ENCODE measurements at places on chromosomes 16 and 17. TPM values are rescaled to one million over a fixed set of nuclear protein-coding genes. Genes with fewer than 3 reads are reported as not detected.

PITPNM3 gene
- 10.2 TPM for polyA plus RNA-seq

FOXF1 gene
- 0.03 TPM for polyA plus RNA-seq

FBXO47 gene
- 0.07 TPM for polyA plus RNA-seq

EMP2 gene
- 20.7 TPM for polyA plus RNA-seq

CHST6 gene
- polyA plus RNA-seq: 1.1 TPM

TP53TG3 gene
- polyA plus RNA-seq: not detected

ZNF385C gene
- 8.7 TPM for polyA plus RNA-seq

TK1 gene
- polyA plus RNA-seq: 27.0 TPM

CD79B gene
- 2.1 TPM for polyA plus RNA-seq

SLC6A2 gene
- 0.08 TPM for polyA plus RNA-seq

HS3ST2 gene
- 0.20 TPM for polyA plus RNA-seq

KRTAP4-3 gene
- polyA plus RNA-seq: not detected

NGFR gene
- 8.6 TPM for polyA plus RNA-seq

RGS9 gene
- 14.1 TPM for polyA plus RNA-seq

B3GNT9 gene
- 9.8 TPM for polyA plus RNA-seq

PIMREG gene
- polyA plus RNA-seq: 29.4 TPM

TMEM235 gene
- not detected for polyA plus RNA-seq

PAM16 gene
- polyA plus RNA-seq: 17.0 TPM

HEXIM2 gene
- polyA plus RNA-seq: 14.3 TPM

SENP3 gene
- 83.7 TPM for polyA plus RNA-seq

SLC5A10 gene
- polyA plus RNA-seq: 1.1 TPM

CHTF18 gene
- 22.3 TPM for polyA plus RNA-seq

HASPIN gene
- polyA plus RNA-seq: 4.9 TPM

EME1 gene
- 11.0 TPM for polyA plus RNA-seq

TBC1D3I gene
- 0.92 TPM for polyA plus RNA-seq

PLLP gene
- polyA plus RNA-seq: 14.7 TPM

LPO gene
- polyA plus RNA-seq: 0.18 TPM

ZNF778 gene
- polyA plus RNA-seq: 6.9 TPM

KRTAP3-2 gene
- not detected for polyA plus RNA-seq

KRT17 gene
- polyA plus RNA-seq: 3.2 TPM

PGP gene
- 13.0 TPM for polyA plus RNA-seq

CYB5D1 gene
- polyA plus RNA-seq: 23.4 TPM

ITPRIPL2 gene
- 13.9 TPM for polyA plus RNA-seq

C16orf96 gene
- 0.27 TPM for polyA plus RNA-seq

DRC3 gene
- polyA plus RNA-seq: 27.3 TPM

NPIPA2 gene
- 9.8 TPM for polyA plus RNA-seq

SLC47A1 gene
- polyA plus RNA-seq: 23.5 TPM

SYCE1L gene
- polyA plus RNA-seq: 4.7 TPM

MC1R gene
- 3.5 TPM for polyA plus RNA-seq
